HFFc6 (cell line): ENCODE measurements at places on chromosomes 1 and 21. TPM values are rescaled to one million over a fixed set of nuclear protein-coding genes. Genes with fewer than 3 reads are reported as not detected.

GRCh38 chr1:186297439-186298045 lies 77.5 kb downstream of the TPR start:
- DNase-seq: no peak
- no peak overlapping the region for H3K27ac ChIP-seq
- no peaks in the 10 kb centered on the region for H3K36me3 ChIP-seq
- no peak overlapping the region for H3K4me3 ChIP-seq

GRCh38 chr1:238487931-238488330 lies 597.2 kb upstream of the ZP4 start:
- peak overlapping the region; percentile 52 for H3K4me3 ChIP-seq
- DNase-seq: peak; percentile 76
- peaks cover 9% of the 10 kb centered on the region; the same call in 1 of the 2 replicates for H3K36me3 ChIP-seq
- peaks cover 2% of the 10 kb centered on the region; the same call in 1 of the 2 replicates for H3K27me3 ChIP-seq
- peaks cover 61% of the 10 kb centered on the region for H3K4me1 ChIP-seq
- H3K27ac ChIP-seq: peak overlapping the region; percentile 76

- DNase-seq: no peak
- H3K4me3 ChIP-seq: no peak overlapping the region
- peaks cover 40% of the 10 kb centered on the region for H3K4me1 ChIP-seq
- H3K27me3 ChIP-seq: peaks cover 18% of the 10 kb centered on the region
Measured at GRCh38 chr1:55230659-55231058, 15.5 kb upstream of the USP24 start.

DNA sequence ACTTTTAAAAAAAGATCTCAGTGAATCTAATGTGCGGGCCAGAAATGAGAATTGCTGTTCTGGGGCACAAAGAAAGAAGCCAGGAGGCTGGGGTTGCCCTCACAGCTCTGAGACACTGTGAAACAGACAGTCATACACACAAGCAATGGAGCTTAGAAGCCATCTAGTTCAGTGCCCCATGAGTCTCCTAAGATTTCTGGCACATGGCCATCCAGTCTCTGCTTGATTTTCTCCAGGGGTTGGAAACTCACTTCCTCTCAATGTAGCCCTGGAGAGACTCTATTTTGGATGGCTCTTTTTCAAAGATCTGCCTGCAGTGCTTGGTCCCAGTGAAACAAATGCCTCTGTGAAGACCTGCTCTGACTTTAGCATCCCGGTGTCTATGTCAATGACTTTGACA lies 38.6 kb downstream of the KCNN3 start:
- no peak for DNase-seq
- peaks cover 76% of the 10 kb centered on the region for H3K27me3 ChIP-seq
- no peaks in the 10 kb centered on the region for H3K36me3 ChIP-seq

GRCh38 chr1:65459397-65459768 lies 38.9 kb downstream of the LEPR start:
- H3K36me3 ChIP-seq: peaks cover 25% of the 10 kb centered on the region
- no peak overlapping the region for H3K4me3 ChIP-seq
- H3K4me1 ChIP-seq: peaks cover 25% of the 10 kb centered on the region
- DNase-seq: peak; percentile 33

DNA sequence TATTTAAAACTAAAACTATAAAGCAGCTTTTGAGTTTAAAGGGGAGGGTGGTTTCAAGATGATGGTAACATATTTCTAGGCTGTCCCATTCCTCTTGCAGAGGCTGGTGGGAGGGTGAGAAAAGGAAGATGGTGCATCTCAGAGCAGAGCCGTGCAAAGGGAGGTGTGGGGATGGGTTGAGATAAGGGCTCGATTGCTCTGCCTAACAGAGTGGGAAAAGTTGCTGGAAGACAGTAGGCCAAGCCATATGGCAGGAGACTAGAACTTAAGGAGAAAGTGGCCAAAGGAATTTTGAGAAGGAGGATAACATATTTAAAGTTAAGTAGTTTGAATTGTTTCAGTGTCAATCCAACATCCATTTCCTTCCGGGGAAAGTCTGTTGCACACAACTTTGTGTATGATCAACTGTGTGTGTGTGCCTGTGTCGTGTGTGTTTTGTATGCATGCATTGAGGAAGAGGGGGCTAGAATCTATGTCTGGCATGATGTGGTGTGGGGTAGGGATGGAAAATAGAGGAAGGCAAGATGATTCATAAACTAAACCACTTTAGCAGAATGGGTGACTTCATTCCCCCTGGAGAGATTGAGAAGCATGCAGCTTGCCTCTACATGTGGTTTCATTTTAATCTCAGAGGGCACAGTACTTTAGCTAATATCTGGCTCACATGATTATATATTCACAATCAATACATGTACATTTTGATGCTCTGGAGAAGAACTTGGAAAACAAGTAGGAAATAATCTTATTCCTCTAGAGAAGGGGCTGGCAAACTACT lies 145.0 kb upstream of the DNAH14 start:
- peak; percentile 30 for DNase-seq
- peaks cover 32% of the 10 kb centered on the region for H3K4me1 ChIP-seq
- H3K27ac ChIP-seq: no peak overlapping the region
- H3K36me3 ChIP-seq: no peaks in the 10 kb centered on the region
- H3K27me3 ChIP-seq: peaks cover 2% of the 10 kb centered on the region

DNA sequence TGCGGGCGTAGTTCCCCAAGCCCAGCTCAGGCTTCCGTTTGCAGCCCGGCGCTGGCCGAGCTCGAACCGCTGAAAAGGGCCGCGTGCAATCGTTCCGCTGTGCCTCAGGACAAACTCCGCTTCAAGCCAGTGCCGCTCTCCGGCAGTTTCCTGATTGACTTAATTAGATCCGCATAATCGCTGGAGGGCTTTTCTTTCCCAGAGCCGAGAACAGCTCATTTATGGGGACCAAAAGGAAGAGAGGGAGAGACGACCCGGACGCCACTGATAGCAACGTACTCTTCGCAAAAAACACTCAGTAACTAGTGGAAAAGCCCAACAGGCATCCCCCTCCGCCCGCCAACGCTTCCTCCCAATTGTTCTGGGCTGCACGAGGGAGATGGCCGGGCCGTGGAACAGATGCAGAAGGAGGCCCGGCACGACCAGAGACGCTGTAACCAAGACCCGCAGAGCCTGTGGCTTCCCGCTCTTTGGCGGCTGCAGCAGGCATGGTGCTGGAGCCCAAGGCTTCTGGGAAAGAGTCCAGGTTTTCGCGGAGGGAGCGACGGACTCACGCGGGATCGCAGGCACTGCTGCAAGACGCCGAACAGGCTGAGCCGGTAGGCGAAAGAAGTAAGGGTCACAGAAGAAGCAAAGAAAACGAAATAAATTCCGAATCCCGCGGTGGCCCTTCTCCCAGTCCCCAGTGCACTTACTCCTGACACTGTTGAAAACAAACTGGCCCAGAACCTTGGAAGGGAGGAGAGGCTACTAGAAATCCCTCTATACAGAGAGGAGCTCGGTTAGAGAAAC lies 3.6 kb upstream of the FOXD2 start:
- no peaks in the 10 kb centered on the region for H3K36me3 ChIP-seq
- H3K4me1 ChIP-seq: peaks cover 50% of the 10 kb centered on the region
- H3K27me3 ChIP-seq: no peaks in the 10 kb centered on the region; the same call in 1 of the 2 replicates
- peak overlapping the region; percentile 14; the same call in 1 of the 2 replicates for H3K27ac ChIP-seq
- no peak for DNase-seq
- H3K4me3 ChIP-seq: peak overlapping the region; percentile 78

GRCh38 chr1:55876276-55877060 lies 661.3 kb upstream of the USP24 start:
- no peak overlapping the region for H3K27ac ChIP-seq
- no peak for DNase-seq
- no peaks in the 10 kb centered on the region for H3K4me1 ChIP-seq
- no peak overlapping the region for H3K4me3 ChIP-seq

GRCh38 chr1:180415985-180416633 lies 86.3 kb downstream of the ACBD6 start:
- H3K27ac ChIP-seq: no peak overlapping the region
- peaks cover 8% of the 10 kb centered on the region for H3K36me3 ChIP-seq
- no peaks in the 10 kb centered on the region for H3K27me3 ChIP-seq
- H3K4me3 ChIP-seq: no peak overlapping the region
- peak; percentile 32 for DNase-seq

GRCh38 chr1:231605149-231606100 lies 21.2 kb upstream of the DISC1 start:
- no peak for DNase-seq
- peaks cover 42% of the 10 kb centered on the region for H3K4me1 ChIP-seq
- peaks cover 12% of the 10 kb centered on the region for H3K27me3 ChIP-seq
- no peak overlapping the region for H3K27ac ChIP-seq
- no peaks in the 10 kb centered on the region for H3K36me3 ChIP-seq
- H3K4me3 ChIP-seq: no peak overlapping the region

DNA sequence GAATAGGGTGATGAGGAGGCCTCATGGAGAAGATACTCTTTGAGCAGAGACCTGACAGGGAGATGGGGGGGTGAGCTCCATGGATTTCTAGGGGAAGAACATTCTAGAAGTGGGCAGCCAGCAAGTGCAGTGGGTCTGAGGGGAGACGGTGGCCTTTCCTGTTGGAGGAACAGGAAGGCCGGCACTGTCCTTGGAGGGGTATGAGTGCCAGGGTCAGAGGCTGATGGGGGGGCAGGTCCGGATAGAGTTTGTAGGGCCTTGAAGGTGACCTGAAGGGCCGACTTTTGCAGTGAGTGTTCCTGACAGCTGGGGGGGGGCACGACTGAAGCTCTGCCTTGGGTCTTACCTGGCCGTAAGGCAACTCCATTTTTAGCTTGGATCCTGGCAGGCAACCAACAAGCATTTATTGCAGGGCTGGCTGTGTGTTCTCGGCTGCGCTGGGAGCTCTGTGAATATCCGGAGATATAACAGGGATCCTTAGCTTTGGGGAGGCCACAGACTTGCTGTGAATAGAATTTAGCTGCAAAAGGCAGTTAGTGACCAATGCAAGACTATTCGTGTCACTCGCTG lies 130.6 kb downstream of the MRPS6 start:
- H3K4me1 ChIP-seq: peaks cover 33% of the 10 kb centered on the region
- H3K27me3 ChIP-seq: no peaks in the 10 kb centered on the region; the same call in 1 of the 2 replicates
- H3K4me3 ChIP-seq: no peak overlapping the region

GRCh38 chr1:27928216-27928954 lies 6.4 kb upstream of the SMPDL3B start:
- H3K4me3 ChIP-seq: no peak overlapping the region
- DNase-seq: no peak
- no peak overlapping the region for H3K27ac ChIP-seq

DNA sequence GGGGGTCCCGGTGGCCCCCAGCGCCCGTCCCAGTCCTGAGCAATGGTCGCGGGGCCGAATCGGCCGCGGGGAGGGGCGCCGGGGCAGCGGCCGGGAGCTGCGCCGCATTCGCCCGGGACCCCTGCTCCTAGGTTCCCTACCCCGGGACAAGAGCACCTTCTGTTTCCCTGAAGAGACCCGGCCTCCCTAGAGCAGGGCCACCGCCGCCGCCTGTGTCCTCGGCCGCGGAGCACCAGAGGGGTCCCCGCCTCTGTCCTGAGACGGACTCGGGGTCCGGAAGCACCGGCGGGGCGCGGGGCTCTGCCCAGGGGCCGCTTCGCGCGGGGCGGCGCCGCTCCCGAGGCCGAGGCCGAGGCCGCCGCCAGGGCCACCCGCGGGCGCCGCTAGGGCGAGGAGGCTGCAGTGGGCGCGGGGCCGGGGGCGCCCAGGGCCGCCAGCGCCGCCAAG lies 157.9 kb downstream of the CASZ1 start:
- no peaks in the 10 kb centered on the region for H3K36me3 ChIP-seq
- no peaks in the 10 kb centered on the region for H3K4me1 ChIP-seq
- no peak overlapping the region for H3K27ac ChIP-seq
- peaks cover 2% of the 10 kb centered on the region for H3K27me3 ChIP-seq

DNA sequence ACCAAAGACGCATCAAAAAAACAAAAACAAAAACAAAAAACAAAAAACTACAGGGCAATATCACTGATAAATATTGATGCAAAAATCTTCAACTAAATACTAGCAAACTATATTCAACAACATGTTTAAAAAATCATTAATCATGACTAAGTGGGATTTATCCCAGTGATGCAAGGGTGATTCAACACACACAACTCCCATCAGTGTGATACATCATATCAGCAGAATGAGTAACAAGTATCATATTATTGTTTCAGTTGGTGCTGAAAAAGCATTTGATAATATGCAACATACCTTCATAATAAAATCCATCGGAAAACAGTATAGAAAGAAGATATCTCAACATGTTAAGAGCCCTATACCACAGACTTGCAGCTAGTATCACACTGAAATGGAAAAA lies 953.0 kb downstream of the AMY1C start:
- H3K27ac ChIP-seq: no peak overlapping the region
- H3K4me1 ChIP-seq: peaks cover 7% of the 10 kb centered on the region; the same call in 1 of the 2 replicates
- no peak for DNase-seq
- H3K36me3 ChIP-seq: no peaks in the 10 kb centered on the region

- DNase-seq: no peak
- H3K27me3 ChIP-seq: peaks cover 24% of the 10 kb centered on the region
- H3K4me1 ChIP-seq: peaks cover 100% of the 10 kb centered on the region
- H3K27ac ChIP-seq: peak overlapping the region; percentile 93
- peaks cover 69% of the 10 kb centered on the region for H3K36me3 ChIP-seq
Measured at GRCh38 chr1:85318217-85318616, 41.8 kb upstream of the BCL10 start.

- H3K36me3 ChIP-seq: peaks cover 47% of the 10 kb centered on the region
- no peak overlapping the region; the same call in 1 of the 2 replicates for H3K4me3 ChIP-seq
- peaks cover 3% of the 10 kb centered on the region; the same call in 1 of the 2 replicates for H3K27me3 ChIP-seq
- peaks cover 50% of the 10 kb centered on the region for H3K4me1 ChIP-seq
- H3K27ac ChIP-seq: no peak overlapping the region
Measured at GRCh38 chr21:37202221-37203110, 64.7 kb downstream of the VPS26C start.

GRCh38 chr1:168583571-168583970 lies 7.2 kb downstream of the XCL1 start:
- H3K27ac ChIP-seq: no peak overlapping the region
- H3K4me1 ChIP-seq: peaks cover 27% of the 10 kb centered on the region
- H3K27me3 ChIP-seq: peaks cover 6% of the 10 kb centered on the region
- H3K4me3 ChIP-seq: no peak overlapping the region
- no peak for DNase-seq

GRCh38 chr1:104082221-104082620 lies 332.5 kb downstream of the AMY1C start:
- H3K4me1 ChIP-seq: no peaks in the 10 kb centered on the region
- no peaks in the 10 kb centered on the region for H3K36me3 ChIP-seq
- no peak overlapping the region for H3K4me3 ChIP-seq
- H3K27me3 ChIP-seq: no peaks in the 10 kb centered on the region; the same call in 1 of the 2 replicates

- no peaks in the 10 kb centered on the region for H3K36me3 ChIP-seq
- peaks cover 2% of the 10 kb centered on the region; the same call in 1 of the 2 replicates for H3K27me3 ChIP-seq
- H3K27ac ChIP-seq: no peak overlapping the region
Measured at GRCh38 chr1:50981741-50982140, 11.7 kb downstream of the CDKN2C start.

- peaks cover 35% of the 10 kb centered on the region for H3K27me3 ChIP-seq
- H3K4me3 ChIP-seq: no peak overlapping the region
Measured at GRCh38 chr21:42143111-42143510, 72.0 kb downstream of the UMODL1 start.

GRCh38 chr1:39901464-39901713 lies 328 bp downstream of the MYCL start:
- peak overlapping the region; percentile 55 for H3K4me3 ChIP-seq
- peaks cover 16% of the 10 kb centered on the region for H3K4me1 ChIP-seq
- DNase-seq: no peak
- H3K27me3 ChIP-seq: peaks cover 32% of the 10 kb centered on the region
- H3K27ac ChIP-seq: no peak overlapping the region
- H3K36me3 ChIP-seq: no peaks in the 10 kb centered on the region

- no peaks in the 10 kb centered on the region for H3K27me3 ChIP-seq
- peaks cover 1% of the 10 kb centered on the region; the same call in 1 of the 2 replicates for H3K36me3 ChIP-seq
- no peak overlapping the region for H3K27ac ChIP-seq
- peak; percentile 8 for DNase-seq
- no peak overlapping the region for H3K4me3 ChIP-seq
Measured at GRCh38 chr1:41576620-41577019, 92.1 kb upstream of the EDN2 start.

The RGS1 gene
- total RNA-seq: not detected in 3 replicates

The IL22RA1 gene
- not detected in 2 replicates for total RNA-seq

The CFAP57 gene
- total RNA-seq: 0.16 and 0.17 TPM in 2 replicates

The CHI3L2 gene
- 0.63 TPM in 1 of 3 replicates, not detected in the others for total RNA-seq

The PLD5 gene
- not detected in 3 replicates for total RNA-seq

The ELAPOR1 gene
- 0.55 to 1.5 TPM (median 1.2 TPM) in 3 replicates for total RNA-seq

The TMEM52 gene
- total RNA-seq: 0.25 to 0.56 TPM (median 0.27 TPM) in 3 replicates

The FCGR3B gene
- total RNA-seq: not detected in 3 replicates

The MTARC1 gene
- total RNA-seq: 1.4 to 3.8 TPM (median 2.0 TPM) in 3 replicates

The FMO4 gene
- 0.64 to 1.5 TPM (median 1.2 TPM) in 3 replicates for total RNA-seq

The MAN1A2 gene
- 35.9 to 41.0 TPM (median 39.2 TPM) in 3 replicates for total RNA-seq
